Cardiac fibroblast (primary cell): ENCODE measurements at places on chromosomes 12 and 14.

- DNase-seq: no peak
These were observed 61.1 kb downstream of the WDR20 start for GRCh38 chr14:102200690-102201352.

DNA sequence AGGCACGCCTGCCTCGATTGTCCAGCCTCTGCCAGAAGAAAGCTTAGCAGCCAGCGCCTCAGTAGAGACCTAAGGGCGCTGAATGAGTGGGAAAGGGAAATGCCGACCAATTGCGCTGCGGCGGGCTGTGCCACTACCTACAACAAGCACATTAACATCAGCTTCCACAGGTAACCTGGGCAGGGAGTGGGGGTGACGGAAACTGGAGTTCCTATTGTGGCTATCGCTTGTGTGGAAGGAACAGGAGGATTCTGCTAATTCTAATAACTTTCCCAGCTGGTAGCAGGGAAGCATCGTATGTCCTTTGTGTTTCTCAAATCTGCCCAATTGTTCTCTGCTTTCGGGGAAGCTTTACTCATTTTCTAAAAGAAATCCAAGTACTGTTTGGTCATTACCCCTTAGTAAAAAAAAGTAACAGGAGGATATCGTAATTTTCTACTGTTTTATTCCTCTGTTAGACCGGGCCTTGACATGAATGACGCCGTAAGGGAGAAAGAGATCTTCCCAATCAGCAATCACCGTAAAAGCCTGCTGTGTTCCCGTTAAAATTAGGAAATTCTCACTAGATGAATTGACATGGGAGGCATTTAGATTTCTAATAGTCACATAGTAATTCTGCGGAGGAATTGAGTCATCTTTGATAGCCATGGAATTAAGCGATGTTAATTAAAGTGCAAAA lies 449 bp downstream of the THAP2 start:
- DNase-seq: no peak

GRCh38 chr12:40327535-40327934 lies 102.7 kb downstream of the LRRK2 start:
- no peak for DNase-seq

GRCh38 chr14:81133400-81133799 lies 87.4 kb downstream of the GTF2A1 start:
- DNase-seq: no peak

GRCh38 chr14:58547649-58548048 lies 90.1 kb upstream of the DACT1 start:
- no peak for DNase-seq

DNA sequence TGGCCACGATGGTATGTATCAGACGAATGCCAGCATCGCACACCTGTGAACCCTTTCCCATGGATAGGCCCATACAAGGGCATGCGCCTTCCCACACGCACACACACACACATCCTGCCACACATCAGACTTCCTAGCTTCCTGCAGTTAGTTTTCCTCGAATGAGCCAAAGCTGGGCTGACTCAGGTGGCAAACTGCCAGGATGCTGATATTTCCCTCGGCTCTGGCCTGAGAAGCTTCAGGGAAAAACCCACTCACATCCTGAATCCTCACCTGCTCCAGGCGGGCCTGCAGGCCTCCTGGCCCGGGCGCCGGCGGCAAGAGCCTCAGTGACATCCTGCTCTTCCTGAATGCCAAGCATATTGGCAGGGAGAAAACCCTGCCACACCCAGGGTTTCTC lies 22.4 kb downstream of the CALM1 start:
- DNase-seq: peak; percentile 97

DNA sequence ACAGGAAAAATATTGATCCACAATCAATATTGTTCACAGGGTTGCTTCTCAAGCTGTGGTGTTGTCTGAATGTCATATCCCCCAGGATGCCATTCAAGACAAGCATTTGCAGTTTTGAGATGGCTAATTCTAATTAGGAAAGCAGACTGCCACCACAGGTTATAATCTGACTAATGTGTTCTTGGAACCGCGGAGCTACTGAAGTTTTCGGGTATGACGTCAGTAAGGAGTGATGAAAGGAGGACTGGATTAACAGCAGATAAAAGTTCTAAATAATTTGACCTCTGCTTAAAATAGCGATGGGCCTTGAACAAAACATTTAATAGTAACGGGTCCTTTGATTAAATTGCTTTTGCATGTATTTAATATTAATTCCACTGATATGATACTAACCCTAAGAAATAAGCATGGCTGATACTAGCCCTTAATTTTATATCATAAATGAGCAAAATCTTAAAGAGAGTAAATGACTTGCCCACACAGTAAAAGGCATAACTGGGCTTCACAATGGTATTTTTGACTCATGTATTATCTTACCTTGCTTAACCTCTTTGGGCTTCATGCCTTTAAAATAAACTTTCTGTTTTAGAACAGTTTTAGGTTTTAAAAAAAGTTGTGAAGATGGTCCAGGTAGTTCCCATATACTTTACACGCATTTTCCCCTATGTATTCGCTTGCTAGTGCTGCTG lies 50.3 kb downstream of the TSHR start:
- DNase-seq: peak; percentile 38

DNA sequence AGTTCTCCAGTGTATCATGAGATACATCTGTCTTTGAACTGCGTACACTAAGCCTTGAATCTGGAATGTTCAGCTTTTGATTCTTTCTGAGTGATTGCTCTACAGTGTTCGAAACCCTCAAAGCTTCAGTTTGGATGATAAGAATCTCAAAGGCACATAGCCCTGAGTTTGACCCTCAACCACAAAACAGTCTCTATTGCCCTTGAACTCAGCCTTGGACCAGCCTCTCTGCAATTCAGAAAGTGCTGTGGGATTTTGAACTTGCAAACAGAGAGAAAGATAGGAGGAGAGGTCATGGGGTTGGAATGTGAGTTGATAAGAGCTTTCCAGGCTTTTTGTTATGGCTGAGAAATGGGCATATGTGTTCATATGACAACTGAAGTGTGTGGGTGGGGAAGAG lies 100.3 kb downstream of the MYRFL start:
- no peak for DNase-seq

DNA sequence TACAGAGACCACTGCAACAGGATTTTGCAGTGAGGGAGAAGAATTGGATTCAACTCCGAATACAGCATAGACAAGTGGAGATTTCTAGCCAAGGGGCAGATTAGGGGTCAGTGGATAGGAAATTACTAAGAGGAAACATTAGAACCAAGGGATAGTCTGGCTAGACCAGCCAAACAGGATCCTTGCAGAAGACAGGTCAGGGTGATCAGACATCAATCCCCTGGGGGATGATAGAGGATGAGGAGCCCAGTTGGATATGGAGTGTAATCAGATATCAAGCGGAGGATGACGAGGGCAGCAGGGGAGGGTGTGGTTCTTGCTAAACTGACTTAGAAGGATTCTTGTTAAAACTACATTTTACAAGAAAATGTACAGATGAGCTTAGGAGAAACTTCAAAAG lies 424.4 kb downstream of the DAD1 start:
- DNase-seq: no peak

DNA sequence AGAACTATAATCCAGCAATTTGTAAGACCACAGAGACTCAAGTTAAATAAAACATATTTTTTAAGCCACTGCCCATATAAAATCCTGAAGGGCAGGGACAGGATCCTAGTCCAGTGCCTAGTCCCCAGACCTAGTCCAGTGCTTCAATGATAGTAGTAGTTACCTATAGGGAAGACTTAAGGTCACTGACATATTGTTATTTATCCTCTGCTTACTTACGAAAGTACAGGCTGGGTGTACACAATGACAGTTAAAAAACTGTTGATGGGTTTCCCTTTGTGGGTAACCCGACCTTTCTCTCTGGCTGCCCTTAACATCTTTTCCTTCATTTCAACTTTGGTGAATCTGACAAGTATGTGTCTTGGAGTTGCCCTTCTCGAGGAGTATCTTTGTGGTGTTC lies 192.5 kb downstream of the SLC25A21 start:
- no peak for DNase-seq

DNA sequence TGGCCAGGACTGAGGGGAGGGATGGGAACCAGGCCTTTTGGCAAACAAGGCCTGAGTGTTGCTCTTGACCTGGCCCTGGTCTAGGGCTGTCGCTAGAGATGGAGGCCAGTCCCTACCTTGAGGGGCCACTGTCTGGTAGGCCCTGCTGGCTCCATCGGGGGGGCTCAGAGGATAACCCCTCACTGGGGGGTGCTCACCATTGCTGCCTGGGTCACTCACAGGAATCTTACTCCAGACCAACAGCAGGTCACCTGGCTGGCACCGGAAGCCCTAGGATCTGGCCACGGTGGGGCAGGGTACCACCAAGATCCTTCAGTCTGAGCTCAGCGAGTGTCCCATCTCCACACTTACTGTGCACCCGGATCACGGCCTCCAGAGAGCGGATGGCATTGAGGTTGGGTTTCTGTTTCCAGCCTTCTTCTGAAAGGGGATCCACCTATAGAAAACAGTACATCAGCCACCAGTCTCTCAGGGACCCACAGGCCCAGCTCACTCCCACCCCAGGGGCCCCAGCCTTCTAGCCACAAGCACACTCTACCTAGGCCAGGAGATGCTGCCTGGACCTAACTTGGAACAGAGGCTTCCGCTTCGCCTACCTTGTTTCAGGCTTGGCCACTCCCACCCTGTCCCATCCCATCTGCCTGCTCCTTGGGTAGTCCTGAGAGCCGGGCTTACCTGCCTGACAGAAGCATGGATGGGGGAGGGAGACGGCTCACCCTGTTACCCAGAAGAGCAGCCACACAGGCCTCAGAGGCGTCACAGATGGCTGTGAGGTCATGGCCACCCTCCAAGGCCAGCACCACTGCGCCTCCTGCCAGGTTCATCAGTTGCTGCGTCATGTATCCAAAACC lies 12.2 kb downstream of the SLC48A1 start:
- DNase-seq: no peak

DNA sequence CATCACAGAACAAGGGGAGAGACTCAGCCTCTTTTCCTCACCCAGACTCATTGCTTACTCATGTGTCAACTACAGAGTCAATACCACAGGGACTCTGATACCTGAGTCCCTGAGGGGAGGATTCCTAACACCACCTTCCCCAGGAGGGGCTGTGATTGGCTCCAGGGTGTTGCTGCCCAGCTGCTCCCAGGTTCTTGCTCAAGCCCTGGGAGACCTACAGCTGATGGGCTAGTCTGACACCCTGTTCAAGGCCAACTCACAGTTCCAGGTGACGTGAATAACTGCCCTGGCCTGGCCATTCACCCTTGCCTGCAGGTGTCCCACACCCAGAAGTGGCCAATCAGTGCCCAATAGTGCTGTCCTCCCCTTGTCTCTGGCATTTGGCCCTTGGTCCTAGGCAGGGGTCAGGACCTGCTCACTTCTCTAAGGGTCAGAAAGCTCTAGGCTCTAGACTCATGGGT lies 8.6 kb downstream of the SPRYD4 start:
- DNase-seq: no peak

- no peak for DNase-seq
These were observed 204.6 kb upstream of the SLC38A2 start for GRCh38 chr12:46577063-46577776.

GRCh38 chr12:4829161-4829792 lies 80.4 kb upstream of the KCNA1 start:
- DNase-seq: no peak

GRCh38 chr12:121064116-121064515 lies 25.1 kb upstream of the OASL start:
- DNase-seq: no peak

DNA sequence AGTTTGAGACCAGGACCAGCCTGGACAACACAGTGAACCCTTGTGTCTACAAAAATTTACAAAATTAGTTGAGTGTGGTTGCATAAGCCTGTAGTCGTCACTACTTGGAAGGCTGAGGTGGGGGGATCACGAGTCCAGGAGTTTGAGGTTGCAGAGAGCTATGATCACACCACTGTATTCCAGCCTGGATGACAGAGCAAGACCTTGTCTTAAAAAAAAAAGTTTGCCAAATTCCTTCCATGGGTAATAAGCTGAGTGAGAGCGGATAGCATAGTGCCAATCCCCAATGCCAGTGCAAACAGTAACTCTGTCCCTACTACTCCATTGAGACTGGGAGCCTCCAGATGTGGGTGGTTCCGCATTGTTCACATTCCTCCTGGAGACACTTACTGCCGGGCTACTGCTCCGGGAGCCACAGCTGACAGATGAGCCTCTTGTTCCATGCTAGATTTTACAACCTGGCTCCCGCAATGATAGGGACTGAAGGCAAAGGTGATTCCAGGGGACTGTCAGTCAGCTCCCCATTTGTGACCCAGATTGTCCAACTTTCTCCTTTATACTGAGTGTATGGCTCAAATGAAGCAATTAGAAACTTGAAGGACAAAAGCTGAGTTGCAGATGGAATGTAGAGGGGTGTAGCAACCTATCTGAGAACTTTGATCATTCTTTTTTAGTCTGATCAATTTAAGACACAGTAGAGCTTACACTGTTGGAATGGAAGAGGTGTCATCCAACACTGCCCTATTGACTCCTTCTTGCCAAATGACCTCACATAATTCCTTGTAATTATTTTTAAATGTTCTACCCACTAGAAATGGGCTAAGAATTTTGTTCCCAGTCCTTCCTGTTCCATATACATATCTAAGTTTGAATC lies 13.4 kb upstream of the FRMD6 start:
- peak; percentile 68 for DNase-seq

DNA sequence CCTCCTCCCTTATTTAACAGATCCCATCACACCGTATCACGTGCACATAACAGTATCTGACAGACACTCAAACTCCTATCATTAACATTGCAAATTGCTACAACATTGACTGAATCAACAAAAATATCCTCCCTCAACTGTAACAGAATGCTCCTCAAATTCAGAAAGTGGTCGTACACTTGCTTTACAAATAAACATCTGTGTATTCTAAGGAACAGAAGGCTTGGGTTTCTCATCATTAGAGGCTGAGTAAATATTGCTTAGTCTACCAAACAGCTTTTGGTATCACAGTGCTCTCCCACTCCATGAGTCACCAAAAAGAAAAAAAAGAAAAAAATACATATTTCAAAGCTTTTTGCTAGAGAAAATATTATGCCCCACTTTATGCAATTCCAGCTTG lies 23.9 kb downstream of the FERMT2 start:
- DNase-seq: peak; percentile 79

- no peak for DNase-seq
These were observed 144.7 kb downstream of the HMGA2 start for GRCh38 chr12:65968889-65969509.

- no peak for DNase-seq
These were observed 279.2 kb downstream of the SYT1 start for GRCh38 chr12:79143803-79144202.

GRCh38 chr12:104263580-104264358 lies 39.8 kb upstream of the EID3 start:
- DNase-seq: peak; percentile 58

- DNase-seq: no peak
These were observed 198.5 kb upstream of the PWP1 start for GRCh38 chr12:107487011-107487680.
